GOT3 (cell line): ENCODE measurements at places on chromosomes 3 and 15.

- DNase-seq = no peak
These were observed 590.0 kb upstream of the ADAMTS9 start for GRCh38 chr3:65277798-65278197.

- DNase-seq = no peak
These were observed 315.9 kb downstream of the BCHE start for GRCh38 chr3:165521131-165521871.

GRCh38 chr15:79102595-79102994 is 12.0 kb upstream of the RASGRF1 start:
- no peak for DNase-seq

DNA sequence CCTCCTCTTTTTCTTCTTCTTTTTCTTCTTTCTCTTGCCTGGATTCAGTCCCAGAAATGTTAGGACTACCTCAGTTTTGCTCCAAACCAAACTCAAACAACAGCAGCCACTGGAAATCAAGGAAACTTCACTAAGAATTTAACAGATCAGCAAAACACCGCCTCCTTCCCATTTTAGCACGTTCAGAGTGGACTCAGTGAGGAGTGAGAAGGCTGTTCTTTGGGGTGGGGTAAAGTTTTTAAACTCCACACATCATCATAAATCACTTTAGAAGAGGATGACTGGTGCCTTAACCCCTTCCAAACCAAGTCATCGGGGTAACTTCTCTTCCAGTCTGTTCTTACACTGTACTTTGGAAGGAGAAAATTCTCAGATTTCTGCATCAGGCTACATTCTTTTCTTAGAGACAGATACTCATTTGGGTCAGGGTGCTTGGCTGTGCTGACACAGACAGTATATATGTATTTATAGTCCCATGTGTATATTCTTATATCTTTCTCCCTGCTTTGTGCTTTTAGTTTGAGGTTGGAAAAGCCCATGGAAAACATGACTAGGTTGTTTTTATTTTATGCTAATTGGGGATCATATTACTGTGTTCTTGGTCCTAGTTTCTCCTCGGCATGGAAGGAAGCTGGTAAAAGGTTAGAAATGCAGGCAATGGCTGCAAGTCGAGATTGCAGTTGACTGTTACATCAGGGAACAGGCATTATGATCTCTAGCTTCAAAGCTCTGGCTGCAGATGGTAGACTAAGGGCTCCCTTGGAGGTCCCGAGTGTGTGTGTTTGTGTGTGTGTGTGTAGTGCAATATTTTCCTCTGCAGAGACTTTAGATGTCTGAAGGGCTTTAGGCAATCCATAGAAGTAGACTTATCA is at the start of gene CCDC80:
Gene CCDC80, minus strand, starts transcription at position 214 of the 872 bp plus-strand sequence. CDS start 1,238 bp downstream, outside the sequence.
- no peak for DNase-seq

GRCh38 chr15:43218908-43219706 is 1.7 kb downstream of the EPB42 start:
- DNase-seq = no peak

GRCh38 chr3:157347577-157348303 is 88.9 kb upstream of the PTX3 start:
- DNase-seq = no peak

- DNase-seq = no peak
These were observed 326.8 kb downstream of the SUCLG2 start for GRCh38 chr3:67327582-67327981.

GRCh38 chr15:55403531-55403930 is 4.6 kb downstream of the CCPG1 start:
- DNase-seq = no peak

DNA sequence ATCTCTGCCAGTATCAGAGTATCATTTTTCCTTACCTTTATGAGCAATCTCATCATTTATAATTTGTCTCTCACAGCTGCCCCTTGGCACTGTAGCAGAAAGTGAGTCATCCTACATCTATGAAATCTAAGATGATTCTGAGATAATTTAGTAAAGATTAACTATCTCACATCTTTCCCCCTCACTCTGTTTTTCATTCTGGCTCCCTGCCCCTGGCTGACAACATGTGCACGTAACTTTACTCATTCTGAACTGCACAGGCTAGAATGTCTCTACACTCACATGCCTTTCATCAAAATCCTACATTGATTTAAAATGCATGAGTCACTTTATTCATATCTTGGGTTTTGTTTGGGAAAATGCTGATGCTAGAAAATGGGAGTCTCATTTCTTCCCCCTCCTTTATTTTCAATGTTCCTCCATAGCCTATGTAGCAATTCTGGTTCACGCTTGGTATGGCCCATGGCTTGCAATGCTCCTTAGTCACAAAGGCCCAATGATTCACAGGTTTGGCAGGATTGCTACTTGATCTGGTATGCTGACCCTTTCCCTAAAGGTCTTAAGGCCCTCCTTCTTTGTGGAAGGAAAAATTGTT is 838.5 kb downstream of the TUSC7 start:
- no peak for DNase-seq

GRCh38 chr15:40054855-40055575 is 16.0 kb upstream of the SRP14 start:
- DNase-seq = no peak

DNA sequence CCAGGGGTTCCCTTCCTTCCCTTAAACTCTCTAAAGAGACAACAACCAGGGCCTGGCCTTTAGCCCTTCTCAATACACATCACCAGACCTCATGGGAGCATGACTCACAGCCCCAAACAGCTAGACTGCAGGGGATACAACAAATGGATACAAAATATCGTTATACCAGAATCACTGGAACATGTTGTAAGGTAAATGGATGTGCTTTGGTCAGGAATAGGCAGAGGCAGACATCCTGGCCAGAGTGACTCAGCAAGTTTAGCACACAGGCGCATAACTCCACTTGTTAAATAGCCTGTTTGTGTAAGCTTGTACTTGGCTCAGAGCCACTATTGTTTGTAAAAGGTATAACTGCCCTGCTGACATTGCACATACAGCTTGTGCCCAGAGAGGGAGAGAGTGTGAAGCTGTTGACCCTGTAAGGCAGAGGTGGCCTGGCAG is 18.3 kb downstream of the TMED3 start:
- no peak for DNase-seq

GRCh38 chr15:48520376-48521155 is 124.9 kb downstream of the FBN1 start:
- DNase-seq = no peak

GRCh38 chr3:40229963-40230362 is 79.5 kb upstream of the EIF1B start:
- no peak for DNase-seq

GRCh38 chr3:43366481-43366880 is 80.1 kb downstream of the SNRK start:
- DNase-seq = no peak

DNA sequence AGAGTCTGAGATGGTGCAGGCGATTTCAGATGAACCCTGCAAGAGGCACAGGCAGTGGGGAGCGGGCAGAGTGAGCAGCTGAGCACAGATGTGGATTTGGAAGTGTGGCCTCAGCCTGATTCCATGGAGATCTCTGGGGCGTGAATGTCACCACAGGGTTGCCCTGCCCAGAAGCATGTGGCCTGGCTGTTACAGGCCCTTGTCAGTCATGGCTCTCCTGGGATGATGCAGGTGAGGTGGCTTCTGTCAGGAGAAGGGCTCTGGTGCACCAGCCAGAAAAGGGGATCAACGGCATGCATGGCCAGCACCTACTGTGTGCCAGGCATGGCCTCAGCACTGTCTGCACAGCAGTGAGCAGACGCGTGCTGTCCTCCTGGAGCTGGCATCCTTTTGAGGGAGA is 11.9 kb downstream of the HDAC11 start:
- DNase-seq = no peak

DNA sequence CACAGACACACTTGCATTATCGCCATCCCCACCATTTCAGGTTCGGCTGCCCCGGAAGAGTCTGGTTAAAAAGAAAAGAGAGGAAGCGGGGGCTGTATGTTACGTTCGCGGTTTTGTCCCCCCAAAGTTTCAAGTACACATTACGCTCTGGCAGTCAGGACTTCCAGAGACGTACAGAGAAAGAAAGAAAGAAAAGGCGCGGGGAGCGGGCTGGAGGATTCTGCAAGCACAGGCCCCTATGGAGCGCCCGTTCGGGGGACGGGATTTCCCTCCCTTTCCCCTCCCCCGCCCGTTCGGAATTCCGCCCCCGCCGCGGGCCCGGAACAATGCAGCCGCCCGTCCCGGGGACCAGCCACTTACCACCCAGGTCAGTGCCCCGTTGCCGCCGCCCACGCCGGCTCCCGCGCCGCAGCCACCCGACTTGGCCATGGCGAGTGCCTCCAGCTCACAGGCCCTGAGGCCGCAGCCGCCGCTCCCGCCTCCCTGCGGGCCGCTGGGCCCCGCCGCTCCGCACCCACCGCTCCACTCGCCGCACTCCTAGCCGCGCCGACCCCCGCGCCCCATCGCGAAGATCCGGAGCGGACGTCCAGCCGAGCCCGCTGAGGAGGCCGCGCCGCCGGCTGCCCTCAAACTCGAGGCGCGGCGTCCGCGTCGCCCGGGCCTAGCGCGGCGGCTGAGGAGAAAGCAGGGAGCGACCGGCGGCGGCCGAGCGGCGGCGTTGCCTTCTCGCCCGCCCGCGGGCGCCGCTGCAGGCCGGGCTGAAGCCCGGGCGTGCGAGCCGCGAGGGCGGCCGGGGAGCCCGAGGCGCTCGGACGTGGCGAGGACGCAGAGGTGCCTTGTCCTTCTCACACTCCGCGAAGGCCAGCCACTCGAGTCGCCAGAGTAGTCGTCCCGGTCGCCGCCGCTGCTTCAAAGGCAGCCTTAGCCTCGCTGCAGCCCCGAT is 567 bp downstream of the TOP2B start:
- DNase-seq = peak; percentile 31

DNA sequence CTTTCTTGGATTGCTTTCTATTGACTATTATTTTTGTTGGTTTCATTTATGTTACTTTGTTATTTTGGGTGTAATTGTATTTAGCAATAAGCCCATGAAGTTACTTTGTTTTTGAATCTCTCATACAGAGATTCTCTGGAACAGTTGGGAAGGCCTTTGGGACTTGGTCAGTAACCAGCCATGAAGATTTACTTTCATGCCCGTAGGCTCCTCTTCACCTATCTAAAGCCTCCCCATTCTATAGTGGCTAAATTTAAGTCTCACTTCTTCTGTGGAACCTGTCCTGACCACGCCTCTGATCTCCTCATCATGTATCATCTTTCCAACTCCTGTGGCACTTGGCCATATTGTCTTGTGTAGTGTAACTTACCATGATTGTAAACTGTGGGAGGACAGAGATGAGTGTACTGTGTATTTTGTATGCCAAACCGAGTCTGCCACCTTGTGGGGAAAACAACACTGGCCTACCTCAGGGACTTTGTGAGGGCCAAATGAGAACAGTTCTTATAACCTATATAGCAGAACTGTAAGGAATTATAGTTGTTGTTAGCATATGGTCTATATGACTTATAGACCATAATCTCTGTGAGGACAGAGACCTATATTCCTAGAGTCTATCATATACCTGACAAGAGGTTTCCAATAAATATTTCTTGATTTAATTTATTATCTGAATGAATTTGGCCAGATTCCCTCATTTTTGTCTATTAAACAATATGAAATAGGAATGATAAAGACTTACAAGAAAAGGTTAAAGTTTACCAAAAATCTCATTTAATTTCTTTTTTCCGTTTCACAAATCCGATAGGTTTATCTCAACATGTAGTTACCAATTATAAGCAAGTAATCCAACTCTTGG is 75.0 kb downstream of the STARD9 start:
- no peak for DNase-seq

DNA sequence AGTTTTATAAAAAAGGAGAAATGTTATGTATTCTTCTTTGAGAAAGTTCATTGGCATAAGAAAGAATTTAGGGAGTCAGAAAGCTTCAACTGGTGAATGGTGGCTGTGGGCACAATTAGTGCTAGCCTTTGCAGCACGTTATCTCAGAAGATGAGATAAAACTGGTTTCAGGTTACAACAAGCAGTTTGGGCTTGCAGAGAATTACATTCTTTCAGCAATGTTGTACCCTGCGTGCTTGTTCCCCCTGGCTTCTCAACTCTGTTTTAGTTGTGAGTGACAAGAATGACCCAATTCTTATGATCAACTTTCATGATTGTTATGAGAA is 31.6 kb upstream of the ACP3 start:
- DNase-seq = no peak

- DNase-seq = no peak
These were observed 98.0 kb upstream of the ARHGEF26 start for GRCh38 chr3:154023148-154023547.

GRCh38 chr15:63931556-63931955 is 97.8 kb upstream of the HERC1 start:
- no peak for DNase-seq

GRCh38 chr15:87287156-87287555 is 969.4 kb downstream of the NTRK3 start:
- no peak for DNase-seq

GRCh38 chr15:73212424-73212823 is 156.3 kb downstream of the HCN4 start:
- DNase-seq = no peak

DNA sequence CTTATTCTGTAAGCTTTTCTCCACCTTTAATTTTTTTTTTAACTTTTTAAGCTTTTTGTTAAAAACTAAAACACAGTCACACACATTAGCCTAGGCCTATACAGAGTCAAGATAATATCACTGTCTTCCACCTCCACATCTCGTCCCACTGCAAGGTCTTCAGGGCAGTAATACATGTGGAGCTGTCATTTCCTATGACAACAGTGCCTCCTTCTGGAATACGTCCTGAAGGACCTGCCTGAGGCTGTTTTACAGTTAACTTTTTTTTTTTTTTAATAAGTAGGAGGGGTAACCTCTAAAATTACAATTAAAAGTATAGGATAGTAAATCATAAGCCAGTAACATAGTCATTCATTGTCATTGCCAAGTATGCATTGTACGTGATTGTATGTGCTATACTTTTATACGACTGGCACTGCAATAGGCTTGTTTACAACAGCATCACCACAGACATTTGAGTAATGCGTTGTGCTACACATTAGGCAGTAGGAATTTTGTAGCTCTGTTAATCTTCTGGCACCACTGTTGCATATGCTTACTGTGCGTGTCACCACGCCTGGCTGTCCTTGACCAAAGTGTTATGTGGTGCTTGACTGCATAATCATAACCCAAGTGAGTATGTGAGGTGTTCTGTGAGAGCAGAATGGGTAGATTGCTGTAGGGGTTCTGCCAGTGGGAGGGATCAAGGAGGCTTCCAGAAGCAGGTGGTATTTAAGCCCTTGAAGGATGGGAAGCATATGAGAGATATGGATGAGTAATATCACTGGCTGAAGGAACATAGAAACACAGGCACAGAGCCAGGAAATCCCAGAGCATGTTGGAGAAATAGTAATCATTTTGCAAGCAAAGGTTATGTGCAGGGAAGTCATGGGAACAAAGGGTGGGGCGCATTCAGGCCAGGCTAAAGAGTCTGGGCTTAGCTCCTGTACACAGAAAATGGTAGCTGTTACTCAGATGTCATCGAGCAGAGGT is 18.3 kb downstream of the FBXO22 start:
- no peak for DNase-seq

- DNase-seq = no peak
These were observed 493.3 kb downstream of the MAGI1 start for GRCh38 chr3:65545429-65545828.

- no peak for DNase-seq
These were observed 18.8 kb downstream of the PLXNB1 start for GRCh38 chr3:48411041-48411588.
